ENCODE measurements at places on chromosomes 7 and 10. TPM values are rescaled to one million over a fixed set of nuclear protein-coding genes. Genes with fewer than 3 reads are reported as not detected.

Gene KIAA1217
- total RNA-seq, result 2.7 TPM

Gene IRF5
- 0.13 TPM for total RNA-seq

Gene CDCA7L
- total RNA-seq, result 18.6 TPM

Gene MPP7
- 0.92 TPM for total RNA-seq

Gene SLC25A40
- total RNA-seq, result 6.0 TPM

Gene ANLN
- 11.5 TPM for total RNA-seq

Gene KAZALD1
- total RNA-seq, result 26.8 TPM

Gene KNDC1
- 0.86 TPM for total RNA-seq
